ENCODE measurements at places on chromosomes 5 and 9.

DNA sequence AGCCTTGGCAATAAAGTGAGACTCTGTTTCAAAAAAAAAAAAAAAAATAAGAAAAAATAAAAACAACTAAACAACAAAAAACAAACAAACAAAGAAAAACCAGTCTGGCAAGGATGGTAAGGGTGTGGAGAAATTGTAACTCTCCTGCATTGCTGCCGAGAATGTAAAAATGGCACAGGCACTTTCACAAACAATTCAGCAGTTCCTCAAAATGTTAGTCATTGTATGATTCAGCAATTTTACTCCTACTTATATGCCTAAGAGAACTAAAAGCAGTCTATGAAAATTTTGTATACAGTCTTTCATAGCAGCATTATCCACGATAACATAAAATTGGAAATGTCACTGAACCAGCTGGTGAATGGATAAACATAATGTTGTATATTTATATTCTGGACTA, 280.4 kb downstream of the CDH9 start:
- no peak for DNase-seq

GRCh38 chr5:93054424-93055163, 526.4 kb downstream of the NR2F1-AS1 start:
- no peak for DNase-seq

- no peak for DNase-seq
These were observed 514.8 kb downstream of the RAB3C start for GRCh38 chr5:59097712-59098111.

- DNase-seq = no peak
These were observed 978 bp downstream of the CFAP157 start for GRCh38 chr9:127707766-127708165.

GRCh38 chr5:176341325-176342157, 20.0 kb downstream of the KIAA1191 start:
- DNase-seq = no peak

GRCh38 chr5:117424559-117424958, 849.9 kb upstream of the SEMA6A start:
- DNase-seq = no peak

DNA sequence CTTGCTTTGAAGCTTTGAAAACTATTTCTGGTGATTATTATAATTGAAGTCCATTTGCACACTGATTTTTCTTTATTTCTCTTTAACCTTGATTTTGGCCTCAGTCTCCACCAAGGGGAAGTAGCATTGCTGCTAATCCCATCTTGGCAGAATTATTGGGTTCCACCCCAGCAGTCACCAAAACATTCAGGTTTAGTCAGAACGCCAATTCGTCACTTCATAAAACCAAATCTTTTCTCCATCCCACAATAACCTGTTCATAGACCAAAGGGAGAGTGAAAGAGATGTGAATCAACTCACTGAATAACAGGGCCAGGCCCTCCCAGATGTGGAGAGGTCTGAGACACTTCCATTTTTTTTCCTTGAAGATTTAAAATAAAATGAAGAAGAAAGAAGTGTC, 95.1 kb upstream of the VCAN start:
- DNase-seq = no peak

GRCh38 chr5:115657881-115658233, 32.0 kb upstream of the TMED7 start:
- DNase-seq = no peak

DNA sequence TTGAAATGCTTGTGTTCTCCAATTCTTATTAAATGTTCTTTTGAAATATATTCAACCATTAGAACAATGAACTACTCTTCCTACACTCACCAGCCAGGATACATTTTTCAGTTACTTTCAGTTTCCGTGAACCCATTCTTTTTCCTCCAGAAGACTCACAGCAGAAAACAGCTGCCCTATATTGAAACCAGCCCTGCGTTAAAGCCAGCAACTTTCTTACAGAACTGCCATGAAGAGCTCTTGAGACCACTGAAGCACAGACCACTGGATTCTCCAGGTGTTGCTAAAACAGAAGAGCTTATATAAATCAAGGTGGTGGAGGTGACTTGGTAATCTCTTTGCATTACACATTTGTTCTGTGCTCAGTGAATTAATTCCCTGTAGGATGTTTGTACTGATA, 365.9 kb upstream of the C9orf72 start:
- no peak for DNase-seq

DNA sequence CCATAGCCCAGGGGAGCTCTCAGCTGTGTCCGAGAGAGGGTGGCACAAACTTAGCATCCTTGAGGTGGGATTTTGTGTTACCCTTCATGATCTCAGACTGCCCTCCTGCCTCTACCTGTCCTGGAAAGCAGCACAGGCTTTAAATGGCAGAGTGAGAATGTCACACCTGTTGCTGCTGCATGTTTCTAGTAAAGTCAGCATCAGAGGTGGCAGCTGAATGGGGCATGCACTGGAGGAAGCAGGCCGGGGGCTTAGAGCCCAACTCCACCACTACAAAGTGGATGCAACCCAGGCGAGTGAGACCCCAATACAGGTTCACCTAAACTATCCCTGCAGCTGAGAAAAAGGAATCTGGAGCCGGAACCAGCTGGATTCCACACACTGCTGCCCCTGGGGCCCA, 51.6 kb downstream of the MACROH2A1 start:
- no peak for DNase-seq
